ENCODE measurements at places on chromosomes 16 and 17. TPM values are rescaled to one million over a fixed set of nuclear protein-coding genes. Genes with fewer than 3 reads are reported as not detected.
A peak's percentile ranks its signal among the peaks of the same experiment; 100 is the strongest.

DNA sequence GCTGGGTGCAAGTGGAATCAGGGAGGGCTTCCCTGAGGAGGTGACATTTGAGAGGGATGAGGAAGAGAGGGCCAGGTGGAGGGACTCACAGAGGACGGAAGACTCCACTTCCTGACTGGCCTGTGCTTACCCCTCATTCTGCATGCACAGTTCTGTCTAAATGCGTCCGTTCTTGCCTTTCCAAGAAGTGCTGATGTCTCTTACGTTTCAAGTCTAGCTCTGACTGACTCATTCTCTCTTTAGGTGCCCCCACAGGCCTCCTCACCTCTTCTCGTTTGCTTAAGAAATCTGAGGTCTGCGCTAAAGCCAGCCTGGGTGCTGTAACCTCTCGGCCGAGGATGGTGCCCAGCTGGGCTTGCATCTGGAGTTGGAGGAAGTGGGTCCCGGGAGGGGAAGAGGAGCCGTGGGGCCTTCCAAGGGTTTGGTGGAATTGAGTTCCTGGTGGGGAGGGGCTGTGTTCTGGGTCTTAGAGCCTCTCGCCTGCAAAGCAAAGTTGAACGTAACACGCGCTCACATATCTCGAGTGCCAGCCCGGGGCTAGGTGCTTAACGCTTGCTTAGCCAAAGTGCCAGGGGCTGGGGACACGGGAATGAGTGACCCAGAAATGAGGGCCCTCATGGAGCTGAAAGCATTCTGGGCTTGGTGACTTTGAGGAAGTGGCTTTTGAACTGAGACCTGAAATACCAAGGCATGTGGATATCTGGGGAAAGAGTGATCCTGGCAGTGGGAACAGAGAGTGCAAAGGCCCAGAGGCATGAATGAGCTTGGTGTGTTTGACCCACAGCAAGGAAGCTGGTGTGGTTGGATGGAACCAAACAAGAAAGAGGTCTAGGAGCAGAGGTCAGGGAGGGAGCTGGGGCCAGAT lies 4.8 kb downstream of the IL4R start:
- peak; percentile 27 for DNase-seq

GRCh38 chr17:7755095-7755890 lies 37.7 kb downstream of the DNAH2 start:
- DNase-seq = no peak

- no peak for DNase-seq
Observed at GRCh38 chr16:81973737-81974136, 37.5 kb downstream of the SDR42E1 start.

Gene CCDC200
- total RNA-seq = not detected

- DNase-seq = no peak
Observed at GRCh38 chr17:55629995-55630394, 92.7 kb downstream of the TMEM100 start.

DNA sequence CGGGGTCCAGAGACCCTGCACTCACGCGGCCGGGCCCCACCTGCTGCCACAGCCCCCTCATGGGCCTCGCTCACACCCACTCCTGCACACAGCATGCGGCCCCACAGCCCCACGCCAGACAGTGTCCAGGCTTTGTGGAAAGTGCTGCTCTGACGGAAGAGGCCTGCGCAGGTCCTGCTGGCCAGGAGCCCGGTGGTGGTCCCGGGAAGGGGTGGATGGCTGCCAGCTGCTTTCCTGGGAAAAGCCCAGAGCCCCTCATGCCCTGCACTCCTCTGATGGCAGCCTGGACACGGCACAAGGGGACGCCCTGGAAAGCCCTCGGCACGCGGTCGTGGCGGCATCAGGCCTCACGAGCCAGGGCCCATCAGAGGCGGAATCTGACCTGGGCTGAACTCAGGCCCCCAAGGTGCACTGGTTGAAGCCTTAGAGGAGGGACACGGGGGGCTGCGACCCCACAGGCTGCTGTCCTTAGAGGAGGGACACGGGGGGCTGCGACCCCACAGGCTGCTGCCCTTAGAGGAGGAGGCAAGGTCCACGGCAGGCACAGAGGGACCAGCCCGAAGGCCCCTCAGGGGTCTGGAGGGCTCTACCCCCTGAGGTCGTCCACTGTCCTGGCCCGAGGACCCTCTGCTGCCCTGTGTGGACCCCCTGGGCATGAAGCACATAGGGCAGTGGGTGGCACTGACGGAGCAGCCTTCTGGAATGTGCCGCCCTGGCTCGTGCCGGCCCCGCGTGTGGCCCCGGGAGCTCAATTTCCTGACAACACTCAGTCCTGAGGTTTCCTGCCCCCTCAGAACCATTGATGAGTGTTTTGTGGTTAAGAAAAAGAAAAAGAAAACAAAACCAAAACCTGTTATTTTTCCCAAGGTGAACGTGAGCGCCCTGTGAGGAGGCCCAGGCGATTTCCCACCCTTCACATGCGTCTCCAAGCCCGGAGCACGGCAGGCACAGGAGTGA lies 22.1 kb downstream of the SOX8 start:
- no peak for DNase-seq

DNA sequence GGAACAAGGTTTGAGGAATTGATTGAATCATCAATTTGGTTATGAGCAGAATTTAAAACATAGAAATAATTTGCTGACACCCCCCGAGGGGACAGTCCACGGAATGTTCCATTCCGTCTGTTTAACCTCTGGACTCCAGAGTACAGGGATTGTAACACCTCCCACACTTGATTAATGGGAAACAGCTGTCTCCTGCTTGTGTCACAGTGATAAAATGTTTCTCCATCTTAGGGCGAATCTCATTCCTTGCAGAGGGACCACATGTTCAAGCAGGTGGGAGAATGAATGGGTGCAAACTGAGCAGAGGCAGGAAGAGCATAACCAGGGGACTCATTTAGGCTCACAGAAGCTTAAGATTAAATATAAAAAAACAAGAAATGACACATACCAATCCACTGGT lies 249.5 kb upstream of the RBFOX1 start:
- no peak for DNase-seq

- no peak for DNase-seq
Observed at GRCh38 chr16:66652661-66653360, 43.7 kb downstream of the CMTM4 start.

Gene MGAT5B
- total RNA-seq = not detected

Gene QPRT
- total RNA-seq = 2.1 TPM

- DNase-seq = no peak
Observed at GRCh38 chr16:4179020-4179419, 62.8 kb upstream of the ADCY9 start.

Gene IGSF6
- total RNA-seq = 0.60 TPM

DNA sequence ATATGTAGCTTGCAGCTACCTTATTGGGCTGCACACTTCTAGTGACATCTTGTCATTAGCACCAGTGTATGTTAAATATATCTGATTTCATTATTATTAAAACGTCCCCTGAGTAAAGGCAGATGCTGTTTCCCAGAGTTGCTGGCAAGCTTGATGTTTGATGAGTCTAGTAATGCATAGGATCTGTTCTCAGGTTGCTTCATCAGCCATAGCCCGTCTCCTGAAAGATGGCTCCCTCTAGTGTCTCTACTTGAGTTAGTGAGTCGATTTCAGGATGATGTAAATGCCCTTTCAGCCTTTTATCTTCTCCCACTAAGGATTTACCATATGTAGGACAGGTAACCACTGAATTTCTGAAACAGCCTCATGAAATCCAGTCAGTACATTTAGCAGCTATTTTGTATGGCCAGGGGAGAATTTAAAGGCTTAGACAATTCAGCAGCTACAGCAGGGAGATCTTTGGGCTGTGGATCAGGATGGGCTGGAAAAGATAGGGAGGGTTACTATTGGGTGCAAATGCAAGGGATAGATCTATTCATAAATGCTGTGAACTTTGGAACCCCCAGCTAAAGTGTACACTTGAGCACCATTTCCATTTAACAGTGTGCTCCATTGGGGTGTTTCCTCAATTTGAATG lies 376.3 kb downstream of the CNTNAP4 start:
- no peak for DNase-seq

GRCh38 chr17:76909971-76910760 lies 42.0 kb downstream of the MGAT5B start:
- DNase-seq = no peak

DNA sequence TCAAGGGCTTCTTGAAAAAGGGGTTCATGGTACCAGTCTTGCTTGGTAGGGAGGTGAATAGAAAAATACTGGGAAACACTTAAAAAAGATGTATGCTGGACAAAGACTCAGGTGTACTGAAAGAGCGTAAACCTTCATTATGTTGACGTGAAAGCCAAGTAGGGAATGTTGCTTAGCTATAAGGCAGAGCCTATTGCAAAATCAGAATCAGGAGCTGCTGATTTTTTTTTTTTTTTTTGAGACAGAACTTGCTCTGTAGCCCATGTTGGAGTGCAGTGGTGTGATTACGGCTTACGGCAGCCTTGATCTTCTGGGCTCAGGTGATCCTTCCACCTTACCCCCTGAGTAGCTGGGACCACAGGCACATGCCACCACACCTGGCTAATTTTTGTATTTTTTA lies 3.9 kb downstream of the TMEM94 start:
- DNase-seq = no peak

- no peak for DNase-seq
Observed at GRCh38 chr17:72945473-72945872, 147.0 kb downstream of the SLC39A11 start.

Gene C16orf54
- 0.31 TPM for total RNA-seq

DNA sequence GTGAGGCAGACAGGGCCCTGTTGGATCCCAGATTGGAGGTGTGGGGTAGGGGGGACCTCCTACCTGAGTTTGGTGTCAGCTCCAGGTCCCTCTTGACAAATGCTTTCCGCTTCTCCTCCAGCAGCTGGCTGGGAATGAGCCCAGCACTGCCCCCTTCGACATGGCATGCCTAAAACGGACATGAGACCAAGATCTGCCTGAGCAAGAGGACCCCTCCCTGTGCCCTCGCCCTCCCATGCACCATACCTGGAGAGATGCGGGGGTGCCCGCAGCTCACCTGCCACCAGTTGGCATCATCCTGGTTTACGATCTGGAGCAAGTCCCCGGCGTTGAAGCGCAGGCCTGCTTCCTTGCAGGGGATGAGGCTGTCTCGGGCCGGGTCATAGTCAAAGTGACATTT lies 26.2 kb downstream of the MPP2 start:
- DNase-seq = no peak

- DNase-seq = no peak
Observed at GRCh38 chr16:29182501-29182900, 197.6 kb downstream of the LAT start.

GRCh38 chr16:5446623-5447240 lies 349.1 kb upstream of the EEF2KMT start:
- no peak for DNase-seq

DNA sequence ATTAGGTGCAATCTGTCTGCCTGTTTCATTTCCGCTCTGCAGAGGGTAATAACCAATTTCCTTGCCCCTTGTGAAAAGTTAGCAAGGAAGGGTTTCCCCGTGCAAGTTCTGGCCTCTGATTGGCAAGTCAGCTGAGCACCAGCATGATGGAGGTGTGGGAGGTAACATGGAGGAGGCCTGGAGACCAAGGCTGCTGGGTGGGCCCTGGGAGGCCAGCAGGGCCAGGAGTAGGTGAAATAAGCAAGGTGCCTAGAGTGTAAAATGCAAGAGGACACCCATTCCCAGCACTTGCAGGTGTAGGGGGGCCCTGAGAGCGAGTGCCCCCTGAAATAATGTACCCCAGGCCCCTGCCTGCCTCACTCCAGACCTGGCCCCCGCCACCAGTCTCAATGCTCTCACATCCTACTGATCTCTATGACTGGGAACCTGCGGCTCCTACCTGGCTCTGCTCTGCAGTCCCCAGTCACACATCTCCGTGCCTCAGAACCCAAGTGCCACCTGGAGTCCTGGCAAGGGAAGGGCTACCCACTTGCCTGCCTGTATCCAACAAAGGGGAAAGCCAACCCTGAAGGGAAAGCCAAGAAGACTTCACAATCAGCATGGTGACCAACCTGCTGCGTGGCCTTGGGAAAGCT lies 116.2 kb downstream of the C16orf78 start:
- no peak for DNase-seq

GRCh38 chr17:81723651-81724209 lies 11.6 kb downstream of the SLC25A10 start:
- DNase-seq = no peak

Gene SEPTIN1
- not detected for total RNA-seq

DNA sequence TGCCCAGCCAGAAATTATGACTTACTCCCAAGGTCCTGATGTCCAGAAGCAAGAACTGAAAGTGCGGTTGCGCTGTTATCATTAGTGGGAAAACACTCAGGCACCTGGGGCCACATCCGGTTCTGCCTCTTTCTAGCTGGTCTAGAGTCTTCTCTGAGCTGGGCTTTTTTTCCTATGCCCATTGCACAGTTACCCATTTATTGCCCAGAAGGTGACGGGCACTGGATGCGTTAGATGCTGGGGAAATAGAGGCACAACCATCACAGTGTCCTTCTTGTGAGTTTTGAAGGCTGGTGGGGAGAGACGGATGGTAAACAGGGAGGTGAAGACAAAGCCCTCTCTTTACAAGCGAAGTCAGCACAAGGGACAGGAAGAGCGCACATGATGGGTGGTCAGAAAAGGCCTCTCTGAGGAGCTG lies 37.7 kb downstream of the PLCG2 start:
- DNase-seq = no peak

Gene GLTPD2
- total RNA-seq = not detected

DNA sequence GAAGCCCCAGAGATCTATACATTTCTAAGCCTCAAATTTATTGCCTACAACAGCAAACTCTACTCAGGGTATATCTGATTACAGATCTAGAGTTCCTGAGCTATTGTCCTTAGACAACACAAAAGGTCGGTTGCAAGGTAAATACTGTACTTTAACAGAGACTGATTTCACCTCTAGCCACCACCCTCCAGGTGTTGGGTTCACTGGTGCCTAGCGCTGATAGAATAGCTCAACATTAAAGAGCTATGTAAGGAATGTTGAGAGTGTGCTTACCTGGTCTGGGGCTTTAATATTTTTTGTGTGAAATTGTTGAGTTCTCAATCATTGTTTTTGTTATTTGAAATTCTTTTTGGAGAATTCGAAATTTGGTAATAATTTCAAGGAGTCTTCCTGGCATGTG lies 277.0 kb upstream of the PSMD7 start:
- DNase-seq = no peak

DNA sequence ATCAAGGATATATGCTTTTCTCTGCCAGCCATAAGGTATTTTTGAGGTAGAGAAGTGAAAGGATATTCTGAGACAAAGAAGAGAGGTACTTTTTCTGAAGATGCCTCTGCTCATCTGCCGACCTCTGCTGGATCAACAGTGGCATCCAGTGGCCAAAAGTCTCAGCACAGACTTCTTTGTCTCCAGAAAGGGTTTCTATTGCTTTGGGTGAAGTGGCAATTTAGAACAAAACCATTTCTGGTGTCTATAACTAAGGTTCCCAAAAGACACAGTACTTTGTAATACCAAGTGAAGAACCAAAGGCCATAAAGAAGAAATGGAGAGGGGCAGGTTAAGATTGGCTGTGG lies 155.2 kb upstream of the C17orf78 start:
- no peak for DNase-seq

Gene GDPD3
- 0.66 TPM for total RNA-seq

Gene MEIOC
- not detected for total RNA-seq

DNA sequence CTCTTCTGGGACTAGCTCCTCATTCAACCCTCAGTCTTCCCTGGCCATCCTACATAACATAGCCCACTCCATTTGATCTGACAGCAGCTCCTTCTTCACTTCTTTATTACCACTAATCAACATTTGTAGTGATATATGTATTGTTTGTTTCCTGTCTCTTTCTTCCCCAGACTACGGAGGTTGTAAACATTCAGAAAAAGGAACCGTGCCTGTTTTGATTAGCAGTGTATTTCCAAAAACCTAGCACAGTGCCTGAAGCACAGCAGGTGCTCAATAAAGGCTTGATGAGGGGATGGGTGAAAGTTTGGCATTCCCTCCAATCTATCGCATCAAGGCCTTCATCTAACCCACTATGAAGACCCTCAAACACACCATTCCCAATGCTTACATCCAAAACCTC lies 150.8 kb downstream of the XYLT1 start:
- no peak for DNase-seq
